ENCODE measurements at places on chromosomes 6 and 20.

GRCh38 chr20:10297684-10298240, 79.1 kb downstream of the SNAP25 start:
- no peak for DNase-seq

- DNase-seq = no peak
Measured at GRCh38 chr20:1652960-1653359, 4.6 kb downstream of the SIRPG start.

DNA sequence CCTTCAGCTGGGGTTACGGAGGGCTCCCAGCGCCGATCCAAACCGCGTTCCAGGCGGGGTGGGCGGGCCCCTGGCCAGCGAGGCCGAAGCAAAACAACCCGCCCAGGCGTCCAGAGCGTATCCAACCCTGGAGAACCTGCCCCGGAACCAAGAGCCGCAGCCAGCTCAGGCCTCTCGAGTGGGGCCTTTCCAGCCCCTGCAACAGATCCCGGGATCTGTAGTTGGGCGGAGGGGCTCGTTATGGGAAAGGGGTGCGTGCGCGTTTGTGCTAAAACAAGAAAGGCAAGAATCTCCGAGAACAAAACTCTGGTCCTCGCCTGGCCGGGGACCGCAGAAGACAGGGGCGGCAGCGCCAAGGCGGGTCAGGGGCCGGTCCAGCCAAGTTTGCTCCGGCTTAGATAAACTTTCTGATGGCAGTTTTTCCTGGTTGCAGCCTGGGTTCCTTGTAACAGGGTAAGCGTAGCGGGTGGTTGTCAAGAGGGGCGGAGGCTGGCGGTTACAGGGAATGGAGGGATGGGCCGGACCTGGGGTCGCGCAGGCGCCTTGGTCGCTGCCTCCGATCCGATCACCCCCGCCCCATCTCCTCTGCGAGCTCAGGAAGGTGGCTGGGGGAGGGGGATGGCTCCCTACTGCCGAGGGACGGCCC, 448 bp upstream of the RIN2 start:
- no peak for DNase-seq

DNA sequence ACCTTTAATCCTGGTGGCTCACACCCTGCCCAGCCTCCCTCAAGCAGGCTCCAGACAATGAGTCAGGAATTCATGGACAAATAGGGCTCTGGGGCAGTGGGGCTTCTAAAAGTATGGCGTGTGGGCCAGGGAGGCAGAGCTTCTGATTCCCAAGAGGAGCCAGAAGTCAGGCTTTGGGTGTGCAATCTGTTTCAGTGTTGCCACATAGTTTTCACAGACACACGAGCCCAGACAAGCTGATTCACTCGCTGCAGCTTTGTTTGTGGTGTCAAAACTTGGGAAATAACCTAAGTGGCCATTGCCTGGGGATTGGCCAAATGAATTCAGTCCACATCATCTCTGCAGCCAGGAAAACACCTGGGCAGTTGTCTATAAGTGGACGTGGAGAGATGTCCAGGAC, 9.2 kb downstream of the PEDS1 start:
- DNase-seq = no peak

DNA sequence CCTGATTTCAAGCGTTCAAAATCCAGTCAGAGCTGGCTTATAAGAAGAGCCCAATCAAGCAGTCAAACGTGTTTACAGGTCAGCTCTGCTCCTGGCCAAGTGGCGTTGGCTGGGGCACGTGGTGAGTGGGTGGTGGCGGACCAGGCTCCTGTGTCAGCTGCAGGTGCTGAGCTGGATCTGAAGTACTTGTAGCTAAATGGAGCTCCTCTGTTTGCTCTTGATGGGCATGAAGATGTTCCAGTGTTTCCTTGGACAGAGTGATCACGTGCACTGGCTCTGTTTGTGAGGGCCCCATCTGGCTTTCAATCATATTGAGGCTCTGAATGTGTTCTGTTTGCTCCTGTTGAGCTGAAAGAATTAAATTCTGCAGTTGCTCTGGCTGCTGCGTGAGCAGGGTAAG, 10.2 kb upstream of the MICAL1 start:
- DNase-seq = no peak

DNA sequence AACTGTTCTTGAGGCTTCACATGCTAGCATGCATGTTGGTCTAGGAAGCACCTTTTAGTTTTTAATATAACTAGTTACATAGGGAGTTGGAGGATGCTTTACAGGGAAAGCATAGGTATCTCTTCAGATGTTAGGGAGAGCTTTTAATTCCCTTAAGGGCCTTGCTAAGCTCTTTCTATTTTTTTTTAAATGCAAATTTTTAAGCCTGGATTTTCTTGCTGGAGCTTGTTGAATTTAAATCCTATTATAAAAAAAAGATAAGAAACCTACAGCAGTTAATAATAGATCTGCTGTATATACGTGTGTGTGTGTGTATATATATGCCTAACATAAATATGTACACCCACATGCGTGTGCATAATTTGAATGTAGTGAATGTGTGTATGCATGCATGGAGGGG, 79.0 kb downstream of the FIG4 start:
- no peak for DNase-seq

All from activated effector memory CD4-positive, alpha-beta T cell treated with Interleukin-2 at 50 U/mL for 16 hours (primary cell).